Effector CD4-positive, alpha-beta T cell (primary cell): ENCODE measurements at places on chromosomes 3 and 15.
A peak's percentile ranks its signal among the peaks of the same experiment; 100 is the strongest.

DNA sequence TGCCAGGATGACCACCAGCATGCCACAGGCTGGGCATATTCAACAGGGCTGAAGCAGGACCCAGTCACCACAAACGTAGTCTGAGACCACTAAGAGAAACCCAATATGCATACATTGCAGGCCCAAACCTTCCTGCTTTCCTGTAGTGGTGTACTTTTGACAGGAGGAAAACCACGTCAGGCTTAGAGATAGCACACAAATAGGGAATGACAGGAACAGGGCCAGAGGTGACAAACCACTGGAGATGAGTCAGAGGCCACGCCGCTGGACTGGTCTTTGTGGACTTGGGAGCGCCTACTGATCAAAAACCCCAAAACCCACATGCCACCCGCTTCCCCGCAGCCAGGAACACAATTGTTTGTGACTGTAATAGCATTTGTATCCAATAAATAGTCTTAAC lies 3.6 kb upstream of the EFCAB12 start:
- no peak for DNase-seq

- DNase-seq, result no peak
Measured at GRCh38 chr3:129602309-129602708, 4.2 kb downstream of the PLXND1 start.

- peak; percentile 7 for DNase-seq
Measured at GRCh38 chr3:107431246-107432012, 54.2 kb downstream of the CCDC54 start.

DNA sequence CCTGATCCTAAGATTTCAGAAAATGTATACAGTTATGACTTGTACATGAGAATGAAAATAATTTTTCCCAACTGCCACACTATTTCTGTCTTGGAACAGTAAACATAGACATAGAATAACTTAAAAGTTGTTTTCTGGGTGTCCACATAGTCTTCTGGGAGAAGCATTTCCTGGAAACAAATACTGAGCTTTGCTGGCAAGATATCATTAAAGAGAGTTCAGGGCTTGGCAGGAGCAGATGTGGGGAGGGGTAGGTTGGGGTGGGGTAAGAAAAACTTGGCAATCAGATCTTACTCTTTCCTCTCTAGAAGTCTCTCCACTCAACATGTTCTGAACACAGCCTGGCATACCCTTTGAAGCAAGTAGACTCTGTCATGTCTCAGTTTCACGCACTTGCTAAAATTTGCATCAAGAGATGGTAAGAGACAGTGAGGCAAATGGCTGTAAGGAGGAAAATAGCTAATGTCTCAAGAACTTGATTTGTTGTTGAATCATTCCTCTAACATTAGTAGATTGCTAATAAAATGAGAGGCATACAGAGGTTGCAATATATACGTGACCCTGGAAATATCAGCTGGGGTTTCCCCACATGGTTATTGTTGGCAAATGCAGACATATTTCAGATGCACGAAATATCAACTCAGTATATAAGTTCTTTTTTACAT lies 27.3 kb upstream of the ABI3BP start:
- DNase-seq, result no peak

- DNase-seq, result no peak
Measured at GRCh38 chr15:31302029-31302657, 24.5 kb upstream of the KLF13 start.

GRCh38 chr3:42638339-42638842 lies 15.1 kb upstream of the ZBTB47 start:
- peak; percentile 26 for DNase-seq

DNA sequence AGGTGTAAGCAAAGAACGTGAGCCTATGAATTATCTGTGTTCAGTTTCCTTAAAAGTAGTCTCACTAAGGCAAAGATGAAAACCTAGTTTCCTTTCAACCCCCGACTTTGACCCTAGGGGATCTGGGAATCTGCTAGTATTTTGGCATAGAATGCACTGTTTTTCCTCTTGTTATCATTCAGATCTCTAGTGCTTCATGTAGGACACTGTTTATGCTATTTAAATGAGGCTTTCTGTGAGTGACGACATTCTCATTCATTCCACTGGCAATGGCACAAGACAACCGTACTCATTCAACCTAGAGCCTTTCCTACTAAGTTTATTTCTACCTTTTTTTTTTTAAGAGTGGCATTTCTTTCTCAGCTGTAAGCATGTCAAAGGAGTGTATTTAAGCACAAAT lies 67.0 kb downstream of the CHAC1 start:
- DNase-seq, result no peak

DNA sequence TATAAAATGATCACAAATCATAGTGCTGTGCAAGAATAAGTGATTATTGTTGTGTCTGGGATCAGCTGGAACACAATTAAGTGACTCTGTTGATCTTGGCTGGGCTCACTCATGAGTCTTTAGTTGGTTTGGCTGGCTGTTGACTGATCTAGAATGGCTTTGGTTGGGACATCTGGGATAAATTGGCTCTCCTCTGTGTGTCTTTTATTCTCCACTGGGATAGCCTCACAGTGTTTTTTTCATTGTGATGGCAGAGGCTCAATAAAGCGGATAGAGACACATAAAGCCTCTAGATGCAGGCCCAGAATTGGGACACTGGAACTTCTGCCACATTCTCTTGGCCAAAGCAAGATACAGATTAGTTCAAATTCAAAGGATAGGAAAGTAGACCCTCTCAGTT lies 735.6 kb downstream of the PDCD6IP start:
- DNase-seq, result no peak

DNA sequence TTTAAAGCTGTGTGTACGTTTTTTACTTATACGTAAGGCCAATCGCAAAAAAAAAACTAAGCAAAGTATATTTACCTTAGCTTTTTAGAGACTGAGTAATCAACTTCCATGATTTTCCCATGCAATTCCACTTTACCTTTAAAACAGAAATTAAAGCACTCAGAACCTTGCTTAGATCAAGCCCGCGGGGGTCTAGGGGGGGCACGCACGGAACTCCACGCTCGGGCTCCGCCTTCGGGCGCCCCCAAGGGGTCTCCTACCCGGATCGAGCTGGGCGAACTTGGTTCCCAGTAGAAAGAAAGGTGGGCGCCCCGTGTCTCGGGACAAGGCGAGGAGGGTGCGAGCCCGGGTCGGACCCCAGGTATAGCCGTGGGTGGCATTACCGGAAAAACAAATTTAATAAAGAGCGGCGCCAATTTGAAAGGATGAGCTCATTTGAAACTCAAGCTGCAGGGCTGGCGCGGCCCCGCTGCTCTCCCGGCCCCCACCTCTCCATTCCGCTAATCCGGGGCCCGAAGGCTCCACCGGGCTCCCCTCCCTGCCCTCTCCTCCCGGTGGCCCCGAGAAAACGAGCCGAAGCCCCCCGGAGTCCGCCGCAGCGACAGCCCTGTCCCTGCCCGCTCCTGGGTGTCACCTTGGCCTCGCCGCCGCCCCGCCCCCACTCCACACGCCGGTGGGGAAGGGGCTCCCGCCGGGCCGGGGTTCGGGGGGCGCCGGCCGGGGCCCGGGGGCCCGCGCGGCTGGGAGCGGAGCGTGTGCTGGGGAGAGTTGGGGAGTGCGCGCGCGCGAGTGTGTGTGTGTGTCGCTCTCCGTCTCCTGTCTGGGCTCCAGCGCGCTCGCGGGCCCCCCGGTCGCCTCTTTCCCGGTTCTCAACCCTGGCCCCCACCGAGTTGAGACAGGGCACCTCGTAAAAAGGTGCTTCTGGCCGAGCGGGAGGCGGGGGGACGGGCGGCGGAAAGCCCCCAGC lies 1.5 kb downstream of the IGF2BP2 start:
- DNase-seq, result no peak

GRCh38 chr15:97077975-97078374 lies 747.5 kb downstream of the NR2F2 start:
- no peak for DNase-seq

DNA sequence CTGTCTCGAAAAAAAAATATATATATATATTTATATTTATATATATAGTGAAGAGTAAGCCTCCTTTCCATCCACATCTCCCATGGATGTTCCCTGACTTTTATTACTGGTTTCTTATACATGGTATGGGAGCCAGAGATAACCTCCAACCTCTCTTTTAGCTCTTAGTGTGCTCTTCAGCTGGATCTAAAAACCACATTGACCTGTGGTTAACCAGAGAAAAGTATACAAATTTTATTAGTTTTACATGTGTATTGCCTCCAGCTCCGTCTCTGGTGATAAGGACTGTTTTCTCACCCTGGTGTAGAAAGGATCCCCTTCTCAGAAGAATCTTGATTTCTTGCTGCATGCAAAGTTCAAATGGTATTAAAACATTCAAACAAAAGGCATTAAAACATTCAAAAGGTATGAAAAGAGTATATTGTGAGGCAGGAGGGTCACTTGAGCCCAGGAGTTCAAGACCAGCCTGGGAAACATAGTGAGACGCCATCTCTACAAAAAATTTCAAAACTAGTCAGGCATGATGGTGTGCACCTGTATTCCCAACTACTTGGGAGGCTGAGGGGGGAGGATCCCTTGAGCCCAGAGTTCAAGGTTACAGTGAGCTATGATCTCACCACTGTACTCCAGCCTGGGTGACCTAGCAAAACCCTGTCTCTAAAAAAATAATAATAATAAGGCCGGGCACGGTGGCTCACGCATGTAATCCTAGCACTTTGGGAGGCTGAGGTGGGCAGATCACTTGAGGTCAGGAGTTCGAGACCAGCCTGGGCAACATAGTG lies 13.5 kb upstream of the TTBK2 start:
- DNase-seq, result no peak

GRCh38 chr15:85718271-85718971 lies 76.3 kb downstream of the KLHL25 start:
- DNase-seq, result no peak

- DNase-seq, result no peak
Measured at GRCh38 chr3:122097141-122097540, 42.0 kb downstream of the CD86 start.

DNA sequence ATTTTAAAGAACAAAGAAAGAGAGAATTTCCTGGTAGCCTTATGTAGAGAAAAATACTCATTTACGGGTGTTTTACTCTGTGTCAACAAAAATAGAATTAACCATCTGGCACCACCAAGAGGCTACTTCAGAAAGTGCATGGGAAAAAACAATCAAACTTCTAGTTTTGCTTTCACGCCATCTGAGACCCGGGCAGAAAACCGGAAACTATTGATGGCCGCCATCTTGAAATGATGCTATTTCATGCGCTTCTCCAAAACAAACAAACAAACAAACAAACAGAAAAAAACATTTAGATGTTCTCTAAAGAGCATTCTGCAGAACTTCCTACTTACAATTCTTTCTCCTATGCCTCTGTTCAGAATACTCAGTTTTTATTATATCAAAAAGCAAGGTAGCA lies 49.4 kb upstream of the SYNPR start:
- no peak for DNase-seq

- no peak for DNase-seq
Measured at GRCh38 chr15:38053205-38053604, 118.8 kb downstream of the TMCO5A start.

DNA sequence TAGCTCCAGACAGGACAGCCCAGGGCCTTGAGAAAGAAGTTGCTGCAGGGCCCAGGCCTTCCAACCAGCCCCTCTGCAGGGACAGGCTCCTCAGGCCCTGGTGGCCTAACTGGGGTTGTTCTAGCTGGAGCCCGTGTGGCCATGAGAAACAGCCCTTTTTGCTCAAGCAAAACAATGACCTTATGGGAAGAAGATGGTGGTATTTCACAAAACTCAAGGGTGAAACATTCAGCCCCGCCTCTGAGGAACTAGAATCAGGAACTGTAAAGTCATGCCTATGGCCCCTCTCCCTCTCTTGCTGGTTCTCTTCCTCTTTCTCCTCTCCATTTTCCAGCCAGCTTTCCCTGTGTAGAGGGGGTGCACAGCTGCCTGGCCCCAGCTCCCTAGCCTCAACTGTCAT lies 273.3 kb downstream of the RPLP1 start:
- DNase-seq, result no peak

DNA sequence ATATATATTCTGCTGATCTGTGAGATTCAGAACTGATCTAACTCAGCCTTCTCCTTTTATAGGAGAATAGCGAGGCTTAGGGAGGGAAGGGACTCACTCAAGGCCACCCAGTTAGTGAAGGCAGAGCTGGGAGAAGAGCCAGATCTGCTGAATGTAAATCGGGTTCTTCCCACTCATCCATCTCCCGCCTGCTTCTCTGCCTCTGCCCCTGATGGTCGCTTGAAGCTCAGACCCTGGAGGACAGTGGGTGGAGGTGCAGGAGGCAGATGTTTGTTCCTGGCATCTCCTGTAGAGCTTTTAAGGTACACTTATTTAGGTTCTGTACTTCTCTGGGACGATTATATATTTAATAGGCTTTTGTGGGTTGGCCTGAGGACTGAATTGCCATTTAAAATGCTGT lies 4.3 kb downstream of the PDIA5 start:
- no peak for DNase-seq

- DNase-seq, result no peak
Measured at GRCh38 chr3:194270627-194271459, 80.3 kb downstream of the CPN2 start.

- no peak for DNase-seq
Measured at GRCh38 chr15:26720546-26720945, 52.3 kb downstream of the GABRB3 start.

DNA sequence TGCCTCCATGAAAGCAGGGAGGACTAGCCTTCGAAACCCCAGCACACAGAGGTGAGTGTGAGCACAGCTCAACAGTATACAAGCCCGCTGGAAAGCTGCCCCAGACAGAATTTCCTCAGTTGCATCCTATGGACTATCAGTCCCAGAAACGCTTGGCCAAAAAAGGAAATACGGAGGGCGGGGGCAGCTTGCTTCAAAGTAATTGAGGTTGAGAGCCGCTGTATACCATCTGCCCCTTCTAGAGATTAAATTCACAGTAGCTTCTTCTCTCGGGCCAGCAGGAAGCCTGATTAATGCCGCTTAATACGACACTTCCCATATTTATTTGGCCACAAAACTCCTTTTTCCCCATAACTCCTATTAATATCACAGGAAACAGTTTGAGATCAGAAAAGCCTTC lies 88.7 kb downstream of the LIPC start:
- no peak for DNase-seq

GRCh38 chr3:42053476-42053875 lies 37.7 kb upstream of the TRAK1 start:
- no peak for DNase-seq

DNA sequence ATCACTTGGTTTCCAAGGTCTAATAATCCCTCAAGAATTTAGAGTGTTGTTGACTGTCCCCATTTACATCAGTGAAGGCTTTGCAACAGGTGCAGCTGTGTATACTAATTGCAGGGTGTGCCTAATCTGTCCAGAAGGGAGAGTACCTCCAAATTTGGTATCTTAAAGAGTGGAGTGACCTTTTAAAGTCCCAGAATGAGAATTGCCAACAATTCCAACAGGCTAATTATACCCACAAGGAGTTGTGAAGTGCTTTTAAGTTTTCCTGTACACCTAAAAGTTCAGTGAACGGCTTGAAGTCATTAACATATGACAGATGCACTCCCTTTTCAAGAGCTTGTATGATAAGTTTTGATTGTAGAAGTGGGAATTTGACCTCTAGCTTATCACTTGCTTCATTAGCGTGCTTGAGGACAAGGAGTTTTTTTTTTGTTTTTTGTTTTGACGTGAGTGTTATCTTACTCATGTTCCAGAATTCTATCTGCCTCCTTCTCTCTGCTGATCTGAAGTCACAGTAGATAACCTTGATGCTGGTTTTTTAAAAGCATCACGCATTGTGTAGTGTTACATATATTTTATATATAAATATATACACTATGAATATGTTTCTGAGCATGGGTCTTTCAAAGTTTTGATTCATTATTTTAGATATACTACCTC lies 26.3 kb downstream of the CDIN1 start:
- no peak for DNase-seq
